Activated gamma-delta T cell treated with Interleukin-2 at 50 U/mL for 16 hours (primary cell): ENCODE measurements at places on chromosomes 16 and 17.
A peak's percentile ranks its signal among the peaks of the same experiment; 100 is the strongest.

GRCh38 chr17:33370401-33370800, 77.3 kb upstream of the ASIC2 start:
- no peak for DNase-seq

GRCh38 chr16:30381291-30382041, 895 bp downstream of the SEPTIN1 start:
- no peak for DNase-seq

DNA sequence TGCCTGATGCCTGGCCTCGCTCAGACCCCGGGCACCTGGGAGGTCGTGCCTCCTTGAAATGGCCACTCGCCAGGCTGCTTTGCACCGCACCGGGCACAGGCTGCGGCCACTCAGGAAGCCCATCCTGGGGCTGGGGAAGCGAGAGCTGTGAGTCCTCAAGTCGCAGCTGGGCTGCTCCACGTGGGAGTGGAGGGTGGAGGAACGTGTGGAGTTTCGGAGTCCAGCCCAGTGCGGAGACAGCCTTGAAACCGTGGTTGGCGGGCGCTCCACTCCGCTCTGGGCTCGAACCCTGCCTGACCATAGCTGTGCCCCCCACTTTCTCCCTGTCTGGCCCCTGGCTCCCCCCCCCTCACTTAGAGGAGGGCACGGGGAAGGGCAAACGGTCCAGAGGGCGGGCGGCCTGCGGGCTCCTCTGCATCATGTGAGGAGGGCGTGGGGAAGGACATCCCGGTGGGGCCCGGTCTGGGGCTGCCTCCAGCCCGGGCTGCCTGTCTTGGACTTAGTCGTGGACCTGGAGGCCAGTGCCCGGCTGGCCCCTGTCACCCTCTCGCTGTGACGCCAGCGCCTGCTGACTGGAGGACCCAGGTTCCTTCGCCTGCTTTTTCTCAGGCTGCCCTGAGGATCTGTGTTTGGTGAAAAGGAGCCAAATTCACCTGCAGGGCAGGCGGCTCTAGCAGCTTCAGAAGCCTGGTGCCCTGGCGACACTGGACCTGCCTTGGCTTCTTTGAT, 2.5 kb downstream of the UBE2I start:
- DNase-seq, result no peak

DNA sequence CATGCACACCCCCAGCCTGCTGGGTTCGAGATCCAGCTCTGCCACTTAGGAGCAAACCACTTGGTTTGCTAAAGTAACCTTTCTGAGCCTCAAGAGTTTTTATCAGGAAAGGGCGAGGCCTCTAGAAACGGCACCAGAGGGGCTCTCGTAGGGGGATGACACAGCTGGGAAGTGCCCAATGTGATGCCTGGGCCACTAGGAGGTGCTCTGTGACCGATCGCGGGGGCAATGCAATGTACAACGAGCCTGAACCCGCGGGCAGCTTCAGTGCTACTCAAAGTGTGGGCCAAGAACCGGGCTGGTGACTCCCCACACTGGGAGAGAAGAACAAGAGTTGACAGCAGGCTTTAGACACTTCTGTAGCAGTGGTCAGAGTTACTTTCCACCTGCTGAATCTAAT, 9.4 kb downstream of the C16orf89 start:
- peak; percentile 29 for DNase-seq

DNA sequence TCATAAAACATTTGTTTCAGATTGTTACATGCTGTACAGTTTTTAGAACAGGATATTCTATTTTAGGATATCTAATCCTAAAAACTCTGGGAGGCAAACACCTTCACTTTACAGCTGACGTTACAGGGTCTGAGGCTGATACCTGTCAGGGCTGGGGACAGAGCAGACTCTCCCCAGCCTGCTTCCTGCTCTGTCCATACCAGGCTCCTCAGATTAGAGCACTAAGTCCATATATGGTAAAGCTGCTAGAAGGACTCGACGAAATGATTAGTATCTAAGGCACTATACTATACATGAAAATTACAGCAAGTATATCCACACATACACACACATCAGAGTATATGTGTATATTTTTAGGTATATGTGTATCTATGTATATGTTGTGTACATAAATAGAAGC, 125.2 kb downstream of the ZFHX3 start:
- no peak for DNase-seq

- DNase-seq, result no peak
These were observed 315.7 kb downstream of the FOXL1 start for GRCh38 chr16:86894029-86894567.

DNA sequence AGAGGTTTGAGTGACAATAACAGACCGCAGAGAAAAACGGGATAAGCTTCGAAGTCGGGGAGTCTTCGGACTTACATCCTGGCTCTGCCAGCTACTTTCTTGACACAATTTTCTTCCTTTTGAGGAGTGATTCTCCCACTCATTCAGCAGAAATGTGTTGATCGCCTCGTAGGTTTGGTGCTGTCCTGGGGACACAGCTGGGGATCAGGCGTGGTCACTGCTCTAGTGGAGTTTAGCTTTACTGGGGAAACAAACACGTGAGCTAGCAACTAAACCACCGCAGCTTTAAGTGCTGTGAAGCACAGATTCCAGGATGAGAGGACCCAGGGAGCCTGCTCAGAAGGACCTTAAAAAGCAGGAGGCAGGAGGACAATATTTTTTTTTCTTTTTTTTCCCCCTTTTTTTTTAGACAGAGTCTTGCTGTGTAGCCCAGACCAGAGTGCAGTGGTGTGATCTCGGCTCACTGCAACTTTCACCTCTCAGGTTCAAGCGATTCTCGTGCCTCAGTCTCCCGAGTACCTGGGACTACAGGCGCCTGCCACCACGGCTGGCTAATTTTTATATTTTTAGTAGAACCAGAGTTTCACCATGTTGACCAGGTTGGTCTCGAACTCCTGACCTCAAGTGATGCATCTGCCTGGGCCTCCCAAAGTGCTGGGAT, 858 bp downstream of the NUBP1 start:
- no peak for DNase-seq

DNA sequence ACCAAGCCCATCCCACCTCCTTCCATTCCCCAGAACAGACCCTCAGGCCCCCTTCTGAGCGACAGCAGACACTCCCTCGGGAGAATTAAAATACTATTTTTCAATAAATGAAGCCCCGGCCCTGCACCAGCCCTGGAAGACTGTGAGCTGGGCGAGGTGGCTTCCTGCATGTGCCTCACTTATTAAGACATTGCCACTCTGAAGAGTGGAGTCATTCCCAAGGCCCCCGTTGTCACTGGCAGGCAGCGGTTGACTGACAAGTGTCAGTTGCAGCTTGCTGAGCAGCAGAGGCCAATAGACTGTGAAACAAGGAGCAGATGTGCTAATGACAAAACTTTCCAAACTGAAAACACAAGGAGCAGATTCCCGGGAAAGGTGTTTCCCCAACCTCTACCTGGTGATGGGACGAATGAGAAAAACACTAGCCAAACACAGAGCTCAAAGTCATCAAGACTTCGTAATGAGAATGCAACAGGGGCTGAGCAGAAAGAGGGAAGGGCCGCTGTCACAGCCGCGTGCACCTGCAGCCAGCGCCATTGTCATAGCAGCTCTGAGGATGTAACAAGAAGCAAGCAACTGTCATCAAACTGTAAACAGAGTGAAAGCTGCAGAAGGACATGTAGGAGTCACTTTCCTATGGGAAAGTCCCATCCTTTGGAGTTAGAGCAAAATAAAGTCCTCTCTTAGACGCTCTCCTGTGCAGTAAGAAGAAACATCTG, 232.1 kb downstream of the C16orf78 start:
- DNase-seq, result no peak

GRCh38 chr17:71413935-71414334, 706.9 kb upstream of the SOX9 start:
- no peak for DNase-seq

GRCh38 chr16:50265260-50265659, 1.1 kb upstream of the ADCY7 start:
- DNase-seq, result no peak

GRCh38 chr16:1221628-1222552, 3.2 kb downstream of the TPSG1 start:
- no peak for DNase-seq

- DNase-seq, result peak; percentile 75
These were observed 15.9 kb downstream of the GRB7 start for GRCh38 chr17:39753514-39754160.

DNA sequence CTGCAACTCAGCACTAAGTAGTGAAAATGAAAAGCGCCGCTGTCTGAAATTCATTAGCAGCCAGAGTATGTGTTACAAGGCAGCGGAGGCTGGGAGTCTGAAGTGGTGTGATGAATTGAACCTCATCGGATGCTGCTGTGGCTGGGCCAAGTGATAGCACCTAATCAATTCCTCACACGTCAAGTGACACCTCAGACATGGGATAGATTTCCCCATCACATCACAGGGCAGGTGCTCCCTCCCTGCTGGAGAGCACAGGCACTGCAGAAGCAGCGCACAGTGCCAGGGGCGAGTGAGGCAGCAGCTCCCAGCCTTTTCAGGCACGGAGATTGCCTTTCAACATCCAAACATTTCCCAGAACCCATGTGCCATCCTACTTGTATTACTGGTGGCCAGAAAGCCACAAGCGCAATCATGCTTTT, 32.2 kb downstream of the DRC3 start:
- DNase-seq, result no peak

DNA sequence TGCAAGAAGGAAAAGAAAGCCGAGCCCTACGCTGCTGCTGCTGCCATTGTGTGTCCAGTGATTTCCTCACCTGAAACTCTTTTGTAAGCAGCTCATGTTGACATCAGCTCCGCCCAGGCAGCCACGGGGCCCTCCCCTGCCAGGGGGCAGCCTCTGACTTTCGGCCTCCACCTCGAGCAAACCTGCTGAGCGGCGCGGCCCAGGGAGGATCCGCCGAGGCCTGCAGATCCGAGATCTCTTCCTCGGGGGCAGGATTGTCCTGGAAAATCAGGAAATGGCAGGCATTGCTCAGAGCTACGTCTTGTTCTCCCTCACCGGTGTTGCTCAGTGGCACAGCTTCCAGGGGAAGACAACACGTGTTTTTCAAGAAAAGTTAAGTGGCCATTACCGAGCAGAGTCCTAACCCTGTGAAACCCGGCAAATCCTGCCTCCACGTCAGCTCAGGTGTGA, 35.6 kb upstream of the ZNF750 start:
- no peak for DNase-seq

DNA sequence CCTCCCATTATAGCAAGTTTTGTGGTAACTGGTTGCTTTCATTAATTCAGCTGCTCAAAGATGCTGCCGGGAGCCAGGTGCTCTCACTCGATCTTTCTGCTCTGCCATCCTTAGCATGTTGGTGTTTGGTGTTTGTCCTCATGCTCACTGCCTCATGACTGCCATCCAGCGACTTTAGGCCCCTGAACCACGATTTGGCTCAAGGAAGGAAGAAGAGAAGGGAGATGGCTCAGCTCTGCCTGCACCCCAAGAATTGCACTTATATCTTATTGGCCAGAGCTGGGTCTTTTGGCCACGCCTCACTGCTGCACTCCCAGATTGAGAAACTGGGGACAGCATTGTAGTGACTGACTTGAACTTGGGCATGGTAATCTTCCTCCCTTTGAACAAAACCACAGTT, 52.7 kb downstream of the ARSG start:
- no peak for DNase-seq

GRCh38 chr17:29710891-29711418, 88.2 kb upstream of the CORO6 start:
- DNase-seq, result no peak

- DNase-seq, result no peak
These were observed 38.8 kb downstream of the TMC6 start for GRCh38 chr17:78089576-78090281.

- no peak for DNase-seq
These were observed 2.4 kb downstream of the RTN4RL1 start for GRCh38 chr17:2022647-2023240.

DNA sequence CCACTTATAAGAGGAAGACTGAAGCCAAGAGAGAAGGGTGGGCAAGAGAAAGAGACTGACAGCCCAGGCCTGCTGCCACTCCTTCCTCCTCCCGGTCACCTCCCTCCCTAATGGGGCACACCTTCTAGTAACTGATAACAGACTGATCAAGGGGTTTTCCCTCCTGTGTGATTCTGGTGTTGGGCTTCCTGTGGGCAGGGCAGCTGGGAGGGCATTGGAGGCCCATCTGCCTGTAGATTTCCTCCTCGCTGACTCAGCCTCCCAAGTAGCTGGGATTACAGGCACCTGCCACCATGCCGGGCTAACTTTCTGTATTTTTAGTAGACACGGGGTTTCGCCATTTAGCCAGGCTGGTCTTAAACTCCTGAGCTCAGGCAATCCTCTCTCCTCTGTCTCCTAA, 16.2 kb downstream of the CA4 start:
- DNase-seq, result no peak

DNA sequence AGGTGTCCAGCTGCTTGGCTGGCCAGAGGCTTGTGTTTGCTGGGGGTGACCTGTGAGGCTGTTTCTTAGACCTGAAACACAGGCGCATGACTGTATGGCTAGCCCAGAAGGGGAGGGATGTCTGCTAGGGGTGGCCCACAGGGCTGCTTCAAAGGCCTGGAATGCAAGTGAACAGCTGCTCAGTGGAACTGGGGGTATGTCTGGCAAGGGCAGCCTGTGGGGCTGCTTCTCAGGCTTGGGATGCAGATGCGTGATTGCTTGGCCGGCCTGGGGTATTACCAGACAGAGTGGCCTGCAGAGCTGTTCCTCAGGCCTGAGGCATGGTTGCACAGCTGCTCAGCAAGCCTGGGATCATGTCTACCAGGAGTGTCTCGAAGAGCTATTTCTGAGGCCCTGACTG, 20.5 kb downstream of the TANC2 start:
- no peak for DNase-seq

- DNase-seq, result no peak
These were observed 1.8 kb downstream of the SHBG start for GRCh38 chr17:7631398-7632380.

DNA sequence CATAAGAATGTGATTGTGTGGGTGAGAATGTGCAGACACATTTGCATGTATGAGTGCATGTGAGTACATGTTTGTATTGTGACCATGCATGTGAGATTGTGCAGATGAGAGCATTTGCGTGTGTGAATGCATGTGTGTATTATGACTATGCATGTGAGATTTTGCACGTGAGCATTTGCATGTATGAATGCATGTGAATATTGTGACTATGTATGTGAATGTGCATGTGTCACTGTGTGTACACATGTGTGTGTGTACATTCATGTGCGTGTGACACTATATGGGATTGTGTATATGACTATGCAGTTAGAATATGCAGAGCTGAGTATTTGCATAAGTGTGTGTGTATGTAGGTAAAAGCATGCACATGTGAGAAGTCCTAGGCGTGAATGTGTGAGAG, 381.3 kb upstream of the MAF start:
- no peak for DNase-seq

GRCh38 chr16:49058382-49058781, 223.3 kb downstream of the CBLN1 start:
- no peak for DNase-seq

- no peak for DNase-seq
These were observed 72.0 kb downstream of the FTO start for GRCh38 chr16:53775821-53776431.

DNA sequence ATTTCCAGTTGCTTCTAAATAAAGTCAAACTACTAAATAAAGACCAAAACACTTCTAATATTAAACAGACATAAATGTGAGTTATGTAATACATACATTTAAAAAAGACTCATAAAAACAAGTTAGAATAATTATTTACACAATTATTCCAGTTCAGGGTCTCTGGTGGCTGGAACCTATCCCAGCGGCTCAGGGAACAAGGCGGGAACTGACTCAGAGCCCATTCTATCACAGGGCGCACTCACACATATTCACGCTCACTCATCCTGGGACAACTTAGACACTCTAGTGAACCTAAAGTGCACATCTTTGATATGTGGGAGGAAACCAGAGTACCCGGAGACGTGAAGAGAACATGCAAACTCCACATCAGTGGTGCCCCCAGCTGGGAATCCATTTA, 25.0 kb downstream of the PLXDC1 start:
- no peak for DNase-seq

- peak; percentile 2 for DNase-seq
These were observed 31.6 kb downstream of the TNFRSF13B start for GRCh38 chr17:16940116-16940881.
